Large intestine (tissue), 12 donors: ENCODE measurements at places on chromosomes 5 and 9. TPM values are rescaled to one million over a fixed set of nuclear protein-coding genes. Genes with fewer than 3 reads are reported as not detected.

DNA sequence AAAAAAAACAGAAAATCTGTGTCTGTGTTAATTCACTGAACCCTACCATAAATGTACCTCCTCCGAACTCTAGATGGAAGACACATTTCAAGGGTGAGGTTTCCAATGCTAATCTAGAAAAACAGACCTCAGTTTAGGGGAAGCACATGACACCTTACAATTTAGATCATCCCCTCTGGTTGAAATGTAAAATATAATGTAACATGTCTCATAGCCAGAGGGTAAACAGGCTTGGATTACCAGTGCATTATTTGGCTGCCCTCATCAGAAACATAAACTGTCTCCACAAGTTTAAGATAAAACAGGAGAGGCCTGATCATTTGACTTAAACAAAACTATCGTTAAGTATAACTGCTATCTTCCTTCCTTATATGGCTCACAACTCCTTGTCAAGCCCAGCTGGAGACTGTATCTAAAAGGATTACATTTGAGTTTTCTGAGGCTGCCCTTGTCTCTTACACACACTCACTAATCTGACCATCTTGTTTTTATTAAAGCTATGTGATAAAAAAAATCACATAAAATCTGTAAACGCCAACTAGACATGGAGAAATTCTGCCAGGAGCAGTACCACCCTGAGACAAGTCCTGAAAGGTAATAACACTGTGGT is 105.7 kb downstream of the LURAP1L start:
- DNase-seq: no peak

The PCA3 gene
- 0.97 TPM for polyA plus RNA-seq

The NADK2 gene
- 50.6 TPM for polyA plus RNA-seq

The CBY3 gene
- polyA plus RNA-seq: 1.2 TPM

DNA sequence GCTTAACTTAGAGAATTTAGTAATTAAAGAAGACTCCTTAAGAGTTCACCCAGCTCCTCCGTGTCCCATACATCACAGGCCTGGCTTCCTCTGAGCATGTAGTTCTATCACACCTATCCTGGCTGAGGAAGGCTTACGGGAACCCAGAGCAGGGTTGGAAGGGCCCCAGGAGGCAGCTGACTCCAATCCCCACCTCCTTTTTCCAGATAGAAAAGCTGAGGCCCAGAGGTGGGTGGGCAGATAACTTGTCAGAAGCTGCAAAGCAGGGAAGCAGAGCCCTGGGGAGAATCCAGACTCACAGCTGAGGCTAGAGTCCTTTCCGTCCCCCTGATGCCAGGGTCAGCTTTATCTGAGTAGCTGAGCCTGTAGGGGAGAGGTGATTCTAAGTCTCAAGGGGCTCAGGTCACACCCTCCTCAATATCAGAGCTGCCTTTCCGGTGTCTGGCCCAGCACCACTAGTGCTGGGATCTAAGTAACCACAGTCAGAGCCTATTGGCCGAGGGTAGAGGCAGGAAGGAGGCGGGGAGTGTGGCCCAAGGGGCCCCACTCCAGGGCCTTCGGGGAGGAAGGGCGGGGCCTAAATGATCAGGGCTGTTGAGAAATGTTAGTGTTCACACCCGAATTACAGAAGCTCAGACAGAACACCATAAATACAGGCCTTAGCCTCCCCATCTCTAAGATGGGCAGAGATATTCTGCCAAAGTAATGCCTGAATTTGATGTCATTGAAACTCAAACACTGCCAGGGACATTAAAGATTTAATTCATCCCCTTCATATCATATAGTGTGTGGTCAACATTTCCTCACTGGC is 9.9 kb downstream of the CCDC69 start:
- DNase-seq: peak; percentile 87

The ACSL6 gene
- 2.9 TPM for polyA plus RNA-seq

DNA sequence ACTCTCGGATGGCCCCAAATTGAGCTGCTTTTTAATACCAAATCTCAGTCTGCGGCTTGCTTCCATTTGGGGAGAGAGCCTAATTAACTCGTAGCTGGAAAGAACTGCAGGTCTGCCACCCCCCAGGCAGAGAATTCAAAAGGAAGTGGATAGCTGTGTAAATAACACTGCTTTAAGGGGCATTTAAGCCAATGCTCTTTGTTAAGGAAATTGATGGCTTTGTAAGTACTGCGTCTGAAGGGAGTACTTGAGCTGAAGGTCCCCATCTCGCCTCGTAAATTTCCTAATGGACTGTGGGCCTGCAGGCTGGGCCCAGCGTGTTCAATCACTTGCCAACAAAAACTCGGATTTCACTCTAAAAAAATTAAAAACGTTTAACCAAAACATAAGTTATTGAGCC is 132.7 kb downstream of the PAPPA start:
- DNase-seq: no peak

DNA sequence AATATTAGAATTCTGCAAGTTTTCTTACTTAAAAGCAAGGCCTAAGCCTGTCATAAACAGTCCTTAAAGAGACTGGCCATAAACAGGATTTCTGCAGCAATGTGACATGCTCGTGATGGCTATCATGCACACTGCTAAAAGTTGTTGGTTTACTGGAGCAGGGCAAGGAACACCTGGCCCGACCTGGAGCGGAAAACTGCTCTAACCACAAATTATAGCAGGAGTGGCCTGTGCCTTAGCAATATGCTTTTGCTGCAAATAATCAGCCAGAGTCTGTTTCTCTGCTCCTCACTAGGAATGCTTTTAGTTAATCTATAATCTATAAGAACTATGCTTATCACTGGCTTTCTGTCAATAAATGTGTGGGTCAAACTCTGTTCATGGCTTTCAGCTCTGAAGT is 322.9 kb upstream of the RPS23 start:
- peak; percentile 87 for DNase-seq

GRCh38 chr5:33997331-33997983 is 10.4 kb downstream of the AMACR start:
- DNase-seq: peak; percentile 28

The TICAM2 gene
- 2.9 TPM for polyA plus RNA-seq

- no peak for DNase-seq
Observed at GRCh38 chr5:42499016-42499415, 75.8 kb downstream of the GHR start.

GRCh38 chr9:24293386-24293785 is 252.3 kb downstream of the IZUMO3 start:
- DNase-seq: no peak

DNA sequence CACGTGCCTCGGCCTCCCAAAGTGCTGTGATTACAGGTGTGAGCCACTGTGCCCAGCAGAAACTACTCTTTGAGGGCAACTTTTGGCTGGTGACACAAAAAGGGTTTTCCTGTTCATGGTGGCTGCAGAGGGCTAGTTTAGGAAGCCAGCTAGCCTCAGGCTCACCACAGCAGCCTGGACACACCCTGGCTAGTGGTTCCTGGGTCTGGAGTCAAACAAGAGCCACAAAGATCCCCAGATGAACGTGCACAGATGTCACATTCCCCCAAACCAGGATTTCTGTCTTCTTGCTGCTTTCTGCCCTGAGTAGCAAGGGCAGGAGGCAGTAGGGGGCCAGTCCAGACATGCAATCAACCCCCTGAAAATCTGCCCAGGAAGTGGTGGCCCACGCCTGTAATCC is 6.8 kb downstream of the HBEGF start:
- no peak for DNase-seq

GRCh38 chr5:108753331-108753730 is 5.6 kb downstream of the FER start:
- DNase-seq: no peak

DNA sequence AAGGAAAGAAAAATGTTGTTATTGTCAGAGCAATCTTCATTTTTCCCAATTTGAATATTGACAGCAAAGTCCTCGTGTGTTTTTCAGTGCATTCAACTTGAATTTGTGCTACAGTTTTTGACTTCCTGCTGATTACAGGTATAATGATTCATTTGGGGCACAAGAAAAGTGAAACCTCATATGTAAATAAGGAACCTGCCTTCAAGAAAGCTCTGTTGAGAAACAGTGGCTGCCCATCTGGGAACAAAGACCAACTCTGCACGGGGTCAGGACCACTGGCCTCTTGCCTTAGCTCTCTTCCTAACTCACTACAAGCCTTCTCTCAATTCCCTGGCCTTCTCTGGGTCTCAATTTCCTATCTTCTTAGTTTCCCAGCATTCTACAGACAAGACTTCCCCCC is 21.0 kb downstream of the TIMD4 start:
- DNase-seq: peak; percentile 30

GRCh38 chr5:138180183-138180782 is 1.4 kb downstream of the KIF20A start:
- peak; percentile 77 for DNase-seq

DNA sequence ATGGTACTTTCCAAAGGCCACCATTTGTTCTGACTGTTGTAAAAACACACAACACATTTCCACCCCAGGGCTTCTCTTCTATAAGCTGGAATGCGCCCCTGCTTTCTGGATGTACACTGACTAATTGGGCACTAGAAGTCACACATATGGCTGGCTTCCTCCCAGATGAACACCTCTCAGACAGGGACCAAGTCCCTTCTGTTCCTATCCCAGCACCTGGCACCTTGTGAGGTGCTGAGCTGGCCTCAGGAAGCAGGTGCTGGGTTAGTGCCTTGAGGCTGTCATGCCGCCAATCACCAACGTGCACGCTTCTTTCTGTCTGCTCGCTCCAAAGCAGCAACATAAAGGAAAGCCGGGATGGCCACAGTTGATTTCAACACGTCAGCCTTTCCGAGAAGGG is 93.2 kb downstream of the FSTL4 start:
- DNase-seq: no peak

GRCh38 chr9:110109333-110110092 is 98.4 kb downstream of the C9orf152 start:
- no peak for DNase-seq

The MCIDAS gene
- polyA plus RNA-seq: not detected

DNA sequence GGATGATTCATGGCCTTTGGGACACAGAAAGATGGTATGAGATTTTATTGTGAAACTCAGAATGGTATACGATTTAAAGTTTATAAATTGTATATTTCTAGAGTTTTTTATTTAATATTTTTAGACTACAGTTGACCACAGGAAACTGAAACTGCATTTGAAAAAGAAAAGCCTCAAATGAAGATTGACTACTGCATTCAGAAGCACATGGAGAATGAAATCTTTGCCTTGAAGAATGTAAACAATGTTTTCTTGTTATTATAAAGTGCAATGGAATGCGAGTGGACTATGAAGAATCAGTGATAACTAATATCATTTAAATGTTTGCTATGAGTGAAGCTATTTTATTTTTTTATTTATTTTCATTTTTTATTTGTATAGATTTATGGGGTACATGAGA is 169.1 kb upstream of the CDH18 start:
- DNase-seq: no peak

DNA sequence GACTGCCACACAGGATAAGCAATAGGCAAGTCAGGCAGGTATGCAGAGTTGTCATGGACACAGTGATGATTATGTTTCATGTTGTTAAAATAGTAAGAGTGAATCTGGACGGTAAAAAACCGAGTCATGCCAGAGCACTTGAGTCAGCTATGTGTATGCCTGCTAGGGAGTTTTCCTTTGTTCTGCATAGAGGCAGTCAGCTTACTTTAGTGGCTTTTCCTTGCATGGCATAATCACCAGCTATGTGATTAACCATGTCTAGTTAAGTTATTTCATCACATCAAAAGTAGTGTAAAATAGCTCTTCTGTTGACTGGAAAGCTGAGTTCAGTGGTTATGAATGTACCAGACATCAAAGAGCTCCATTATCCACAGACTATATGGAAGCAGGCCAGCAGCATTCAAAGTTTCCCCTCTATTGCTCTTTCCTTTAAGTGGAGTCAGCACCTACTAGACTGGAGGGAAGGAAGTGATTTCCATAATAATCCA is 989.8 kb downstream of the TLE1 start:
- peak; percentile 4 for DNase-seq

GRCh38 chr9:111232997-111233790 is 96.8 kb downstream of the OR2K2 start:
- no peak for DNase-seq

The TMEM38B gene
- 38.7 TPM for polyA plus RNA-seq

- DNase-seq: no peak
Observed at GRCh38 chr5:173707392-173707791, 90.9 kb upstream of the BOD1 start.

The TNFSF15 gene
- 10.2 TPM for polyA plus RNA-seq

DNA sequence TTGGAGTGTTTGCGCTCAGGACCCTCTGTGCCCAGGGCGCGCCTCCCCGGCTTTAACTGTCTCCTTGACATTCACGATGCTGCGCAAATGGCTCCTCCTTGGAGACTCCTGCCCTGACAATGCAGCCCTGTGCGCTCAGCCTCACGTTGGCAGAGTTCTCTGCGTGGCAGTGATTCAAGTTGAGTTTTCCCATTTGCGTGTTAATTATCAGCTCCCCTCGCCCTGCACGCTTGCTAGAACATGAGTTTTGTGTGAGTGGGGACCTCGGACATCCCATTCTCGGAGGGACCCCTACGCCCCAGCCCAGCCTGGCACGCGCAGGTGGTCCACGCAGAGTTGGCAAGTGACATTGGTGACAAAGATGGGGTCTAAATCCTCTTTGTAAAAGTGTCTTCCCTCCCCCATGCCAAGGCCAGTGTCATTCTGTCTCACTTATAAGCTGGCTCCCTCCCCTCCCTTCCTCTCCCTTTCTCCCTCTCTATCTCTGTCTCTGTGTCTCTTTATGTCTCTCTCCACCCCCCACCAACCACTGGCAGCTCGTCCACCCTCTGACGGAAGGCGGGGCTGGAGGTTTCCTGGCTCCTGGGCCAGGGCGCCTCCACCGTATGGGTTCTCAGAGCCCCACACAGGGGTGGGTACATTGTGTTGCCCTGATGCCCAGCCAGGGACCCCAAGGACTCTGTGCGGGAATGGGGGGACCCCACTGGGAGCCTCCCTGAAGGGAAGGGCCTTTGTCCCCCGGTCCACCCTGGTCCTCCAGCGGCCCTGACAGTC is 169.3 kb downstream of the OLFM1 start:
- DNase-seq: no peak

DNA sequence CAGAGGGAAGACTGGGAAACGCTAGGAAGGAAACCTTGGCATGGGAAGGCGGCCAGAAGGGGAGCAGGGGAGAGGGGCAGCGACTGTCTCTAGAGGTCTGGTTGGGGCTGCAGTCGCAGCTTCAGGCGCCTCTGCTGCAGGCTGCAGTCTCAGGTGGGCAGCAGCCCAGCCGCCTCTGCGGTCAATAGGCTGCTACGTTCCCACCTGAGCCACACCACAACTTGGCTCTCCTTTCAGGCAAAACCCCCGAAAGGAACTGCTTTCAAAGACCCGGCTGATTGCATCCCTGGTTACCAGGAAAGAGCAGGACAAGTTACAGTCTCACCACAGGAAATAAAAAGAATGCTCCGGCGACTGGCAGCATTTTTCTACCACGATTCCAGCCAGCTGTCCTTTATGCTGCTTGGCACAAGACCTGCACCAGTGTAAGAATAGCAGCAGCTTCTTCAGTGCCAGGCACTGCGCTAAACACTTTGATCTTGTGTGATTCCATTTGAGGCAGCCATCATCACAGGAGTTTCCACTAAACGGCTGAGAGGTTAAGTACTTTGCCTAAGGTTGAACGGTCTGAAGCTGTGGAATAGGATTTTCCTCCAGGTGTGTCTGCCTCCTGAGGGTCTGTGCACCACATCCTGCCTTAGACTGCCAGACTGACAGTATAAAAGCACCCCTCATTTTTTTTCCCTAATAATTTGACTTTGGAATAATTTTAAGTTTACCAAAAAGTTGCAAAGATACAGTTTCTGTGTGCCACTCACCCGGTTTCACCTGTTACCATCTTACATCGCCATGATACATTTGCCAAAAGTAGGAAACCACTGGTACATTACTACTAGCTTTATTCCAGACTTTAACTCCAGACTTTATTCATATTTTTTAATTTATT is 7.5 kb downstream of the RPS14 start:
- no peak for DNase-seq
